ENCODE measurements at places on chromosomes 3 and 15. TPM values are rescaled to one million over a fixed set of nuclear protein-coding genes. Genes with fewer than 3 reads are reported as not detected.

The AGBL1 gene
- total RNA-seq, result not detected

The GOLGA8S gene
- 0.42 TPM for total RNA-seq

GRCh38 chr3:100419406-100419805, 18.1 kb downstream of the LNP1 start:
- H3K27ac ChIP-seq, result no peak overlapping the region
- no peak overlapping the region for H3K4me3 ChIP-seq
- no peaks in the 10 kb centered on the region for H3K36me3 ChIP-seq
- no peak for DNase-seq
- H3K27me3 ChIP-seq, result no peaks in the 10 kb centered on the region
- H3K4me1 ChIP-seq, result no peaks in the 10 kb centered on the region

- no peaks in the 10 kb centered on the region for H3K4me1 ChIP-seq
- H3K36me3 ChIP-seq, result no peaks in the 10 kb centered on the region
- H3K27me3 ChIP-seq, result no peaks in the 10 kb centered on the region
- H3K27ac ChIP-seq, result no peak overlapping the region
- H3K4me3 ChIP-seq, result no peak overlapping the region
- DNase-seq, result no peak
Measured at GRCh38 chr3:110646496-110646895, 425.1 kb upstream of the NECTIN3 start.

DNA sequence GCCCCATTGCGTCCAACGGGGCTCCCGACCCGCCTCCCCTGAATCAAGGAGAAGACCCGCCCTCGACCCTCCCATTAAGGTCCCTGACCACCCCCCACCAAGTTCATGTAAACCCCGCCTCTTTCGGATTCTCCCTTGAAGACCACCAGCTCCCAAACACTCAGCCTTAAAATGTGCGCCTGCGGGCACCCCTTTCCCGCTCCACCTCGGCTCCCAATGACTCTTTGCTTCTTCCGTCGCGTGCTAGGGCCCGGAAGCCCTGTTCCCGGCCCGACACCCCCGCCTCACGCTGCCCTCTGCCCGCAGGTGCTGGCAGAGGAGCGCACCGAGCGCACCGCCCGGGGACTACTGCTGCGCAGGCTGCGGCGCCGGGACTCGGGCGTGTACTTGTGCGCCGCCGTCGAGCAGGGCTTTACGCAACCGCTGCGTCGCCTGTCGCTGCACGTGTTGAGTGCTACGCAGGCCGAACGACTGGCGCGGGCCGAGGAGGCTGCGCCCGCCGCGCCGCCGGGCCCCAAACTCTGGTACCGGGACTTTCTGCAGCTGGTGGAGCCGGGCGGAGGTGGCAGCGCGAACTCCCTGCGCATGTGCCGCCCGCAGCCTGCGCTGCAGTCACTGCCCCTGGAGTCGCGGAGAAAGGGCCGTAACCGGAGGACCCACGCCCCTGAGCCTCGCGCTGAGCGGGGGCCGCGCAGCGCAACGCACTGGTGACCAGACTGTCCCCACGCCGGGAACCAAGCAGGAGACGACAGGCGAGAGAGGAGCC, 2.7 kb upstream of the LSMEM2 start:
- peaks cover 6% of the 10 kb centered on the region for H3K36me3 ChIP-seq
- no peak for DNase-seq
- no peak overlapping the region for H3K4me3 ChIP-seq
- H3K27ac ChIP-seq, result no peak overlapping the region
- H3K27me3 ChIP-seq, result no peaks in the 10 kb centered on the region
- H3K4me1 ChIP-seq, result peaks cover 20% of the 10 kb centered on the region

DNA sequence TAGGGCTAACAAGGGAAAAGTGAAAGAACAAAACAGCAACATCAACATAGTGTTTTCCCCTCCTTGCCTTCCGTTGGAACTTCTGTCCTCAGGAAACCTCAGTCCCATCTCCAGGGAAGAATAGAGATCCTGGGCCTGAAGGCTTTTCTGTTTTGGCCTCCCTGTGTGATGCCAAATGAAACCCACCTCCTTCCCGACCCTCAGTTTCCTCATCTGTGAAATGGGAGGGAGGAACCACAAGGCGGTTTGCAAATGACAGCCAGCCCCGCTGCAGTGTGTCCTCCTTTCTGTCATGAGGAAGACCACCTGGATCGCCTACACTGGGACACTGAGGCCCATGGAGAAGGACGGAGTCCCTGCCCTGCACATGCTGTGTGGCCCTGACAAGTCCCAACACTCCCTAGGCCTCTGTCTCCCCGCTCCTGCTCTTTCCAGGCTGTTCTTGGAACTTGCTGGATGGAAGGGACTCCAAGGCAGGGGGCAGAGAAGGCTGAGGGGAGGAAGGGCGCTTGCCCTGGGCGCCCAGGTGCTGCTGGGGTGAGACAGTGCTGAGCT, 28.5 kb upstream of the FBLN2 start:
- DNase-seq, result no peak
- no peak overlapping the region for H3K4me3 ChIP-seq
- no peaks in the 10 kb centered on the region for H3K27me3 ChIP-seq
- H3K36me3 ChIP-seq, result no peaks in the 10 kb centered on the region
- H3K27ac ChIP-seq, result no peak overlapping the region

DNA sequence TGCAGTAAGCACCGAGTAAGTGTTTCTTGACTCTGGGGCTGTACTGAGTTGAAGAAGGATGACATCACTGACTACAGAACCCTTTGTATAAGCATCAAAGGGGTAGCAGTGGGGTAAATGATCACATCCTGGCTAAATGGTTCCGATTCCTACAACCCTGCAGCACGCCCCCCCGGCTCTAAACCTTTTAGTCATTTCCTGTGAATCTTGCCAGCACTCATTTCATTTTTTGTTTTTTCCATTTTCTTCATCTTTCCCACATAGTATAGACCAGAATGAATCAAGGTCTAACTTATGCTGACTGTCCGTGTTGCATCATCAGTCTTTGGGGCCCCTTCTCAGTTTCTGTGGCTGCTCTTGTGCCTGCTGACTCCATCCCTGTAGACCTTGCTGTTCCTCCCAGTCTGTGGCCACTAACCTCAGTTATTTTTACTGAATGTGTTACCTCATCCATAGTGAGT, 383.1 kb upstream of the TPRG1 start:
- no peak for DNase-seq
- H3K4me3 ChIP-seq, result no peak overlapping the region
- H3K4me1 ChIP-seq, result peaks cover 43% of the 10 kb centered on the region
- H3K27me3 ChIP-seq, result no peaks in the 10 kb centered on the region
- H3K36me3 ChIP-seq, result no peaks in the 10 kb centered on the region
- no peak overlapping the region for H3K27ac ChIP-seq
